Activated T-cell treated with anti-CD3 and anti-CD28 coated beads, Interleukin-2, amount 50 U/mL, for 1 hour (primary cell): ENCODE measurements at places on chromosomes 2 and 18.

DNA sequence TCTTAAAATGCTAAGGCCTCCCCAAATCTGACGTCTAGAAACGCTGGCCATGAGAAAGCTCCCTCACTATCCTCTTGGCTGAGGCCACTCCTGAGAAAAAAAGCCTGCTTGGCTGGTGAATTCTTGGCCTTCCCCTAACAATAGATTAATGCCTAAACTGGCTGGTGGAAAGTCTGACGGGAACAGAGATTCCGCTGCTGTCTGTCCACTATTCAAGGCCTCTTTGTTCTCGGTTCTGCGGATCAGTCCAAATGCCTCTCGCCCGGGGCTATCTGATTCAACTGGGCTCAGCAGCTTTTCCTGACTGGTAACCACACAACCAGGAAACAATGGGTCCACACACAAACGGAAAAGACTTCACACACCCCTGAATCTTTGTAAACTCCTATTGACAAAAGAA, 27.2 kb downstream of the PXDN start:
- DNase-seq, result no peak

DNA sequence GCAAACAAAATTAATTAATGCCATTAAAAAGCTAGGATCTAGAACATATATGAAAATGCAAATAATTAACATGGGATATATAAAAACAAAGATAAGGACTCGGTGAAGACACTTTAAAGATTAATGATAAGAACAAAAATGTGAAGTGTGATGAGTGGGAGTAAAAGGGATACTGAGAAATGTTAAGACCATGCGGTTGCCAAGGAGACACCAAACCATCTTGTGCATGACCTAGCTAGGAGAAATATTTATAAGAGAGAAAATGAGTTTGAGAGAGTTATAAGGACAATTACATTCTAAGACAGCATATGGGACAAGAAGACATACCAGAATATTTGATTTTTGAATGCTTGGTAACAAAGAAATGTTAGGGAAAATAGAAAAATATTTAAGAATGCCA, 25.4 kb upstream of the MAP2 start:
- no peak for DNase-seq

DNA sequence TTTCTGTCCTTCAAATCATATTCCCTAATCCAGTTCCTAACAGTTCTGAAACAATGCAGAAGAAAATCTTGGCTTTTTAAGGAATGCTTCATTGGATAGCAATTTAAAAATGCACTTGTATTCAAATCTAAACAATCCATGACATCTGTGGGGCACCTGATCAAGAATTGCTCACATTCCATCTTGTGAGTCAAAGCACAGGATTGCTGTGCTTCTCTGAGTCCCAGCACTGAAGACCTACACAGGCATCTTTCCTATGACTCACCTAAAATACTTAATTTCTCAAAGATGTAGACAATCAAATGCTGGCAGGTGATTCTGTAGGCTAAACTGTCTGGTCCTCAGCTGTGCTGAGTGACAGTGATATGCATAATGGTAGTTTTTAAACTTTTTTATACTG, 10.1 kb upstream of the ATP8B1 start:
- DNase-seq, result no peak

- DNase-seq, result no peak
Measured at GRCh38 chr2:188326669-188327301, 35.1 kb downstream of the GULP1 start.

GRCh38 chr2:178707476-178707875, 99.7 kb downstream of the TTN start:
- DNase-seq, result no peak

DNA sequence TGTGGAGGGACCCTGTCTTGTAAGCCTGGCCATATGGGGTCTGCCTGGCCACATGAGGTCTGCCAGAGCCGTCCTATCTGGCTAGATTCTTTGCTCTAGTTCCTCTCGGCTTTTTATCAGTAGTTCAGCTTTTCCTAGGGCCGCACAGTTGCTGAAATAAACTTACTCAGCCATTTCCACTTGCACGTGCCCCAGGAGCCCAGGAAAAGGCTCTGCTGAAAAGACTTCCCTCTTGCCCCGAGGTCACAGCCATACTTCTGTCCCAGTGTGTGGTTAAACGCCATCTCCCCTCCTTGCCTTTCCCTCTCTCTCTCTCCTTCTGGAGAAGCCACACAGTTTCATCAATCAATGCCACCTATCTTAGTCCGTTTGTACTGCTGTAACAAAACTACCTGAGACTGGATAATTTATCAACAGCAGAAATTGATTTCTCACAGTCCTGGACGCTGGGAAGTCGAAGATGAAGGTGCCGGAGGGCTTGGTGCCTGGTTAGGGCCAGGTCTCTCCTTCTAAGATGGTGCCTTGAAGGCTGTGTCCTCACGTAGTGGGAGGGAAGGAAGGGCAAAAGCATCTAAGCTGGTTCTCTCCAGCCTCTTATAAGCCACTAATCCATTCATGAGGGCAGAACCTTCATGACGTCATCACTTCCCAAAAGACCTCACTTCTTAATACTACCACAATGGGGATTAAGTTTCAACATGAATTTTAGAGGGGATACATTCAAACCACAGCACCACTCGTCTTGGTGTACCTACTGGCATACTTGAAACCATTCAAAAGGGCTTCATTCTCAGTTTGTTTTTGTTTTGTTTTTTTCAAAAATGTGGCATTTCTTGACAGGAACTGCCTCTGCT, 11.2 kb upstream of the GALM start:
- no peak for DNase-seq

GRCh38 chr2:240170354-240170735, 29.9 kb upstream of the OTOS start:
- DNase-seq, result no peak

DNA sequence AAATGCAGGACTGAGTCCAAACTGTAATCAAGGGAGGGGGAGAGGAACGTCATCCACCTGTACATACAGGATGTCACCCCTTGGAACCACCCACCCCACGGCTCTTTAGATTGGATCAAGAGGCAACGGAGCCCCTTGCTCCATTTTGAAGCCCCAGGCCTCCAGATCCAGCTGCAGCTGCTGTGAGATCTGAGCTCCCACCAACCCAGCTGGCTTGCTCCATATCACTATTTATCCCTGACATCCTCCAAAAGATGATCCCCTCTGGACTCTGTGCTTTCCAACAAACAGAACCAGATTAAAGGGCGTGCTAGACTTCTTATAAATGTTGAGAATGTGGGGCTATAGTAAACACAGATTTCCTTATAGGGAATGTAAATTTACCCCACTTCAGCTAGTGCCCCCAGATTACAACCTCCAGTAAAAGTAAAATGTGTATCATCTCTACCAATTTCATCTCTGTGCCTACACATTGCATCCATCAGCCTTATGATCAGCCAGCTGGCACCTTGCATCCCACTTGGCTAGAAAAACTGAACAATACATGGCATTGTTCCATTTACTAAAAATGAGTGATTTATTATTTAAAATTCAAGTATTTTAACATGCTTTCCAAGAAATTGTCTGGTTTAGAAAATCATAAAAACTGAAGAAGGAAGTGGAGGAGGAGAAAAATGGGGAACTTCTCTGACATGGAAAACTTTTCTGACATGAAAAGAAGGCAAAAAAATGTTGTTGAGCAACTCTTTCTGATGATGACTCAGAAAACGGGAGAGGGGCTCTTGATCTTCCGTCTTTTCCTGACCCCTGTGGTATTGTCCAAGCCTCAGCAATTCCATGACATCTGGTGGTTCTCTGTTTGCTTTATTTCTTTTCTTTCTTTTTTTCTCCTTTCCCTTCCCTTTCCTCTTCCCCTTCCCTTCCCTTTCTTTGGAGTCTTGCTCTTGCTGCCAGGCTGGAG, 262.6 kb upstream of the THUMPD2 start:
- no peak for DNase-seq

DNA sequence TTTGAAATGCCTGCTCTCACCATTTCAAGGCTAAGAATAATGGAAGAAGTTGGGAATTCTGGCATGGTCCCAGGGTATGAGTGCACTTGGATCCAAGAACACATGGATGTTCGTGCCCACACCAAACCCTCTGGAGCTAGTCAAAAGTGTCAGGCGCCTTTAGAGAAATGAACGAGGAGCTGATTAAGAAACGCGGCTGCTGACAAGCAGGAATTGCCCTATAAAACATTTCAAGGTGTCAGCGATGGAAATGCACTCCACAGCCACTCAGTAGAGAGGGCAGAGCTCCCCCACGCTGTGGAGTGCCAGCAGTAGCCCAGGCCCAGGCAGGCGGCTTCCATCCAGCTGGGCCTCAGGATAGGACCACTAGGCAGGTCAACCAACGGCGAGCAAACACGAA, 213.7 kb downstream of the TTC32 start:
- DNase-seq, result no peak

GRCh38 chr2:148756292-148756975, 111.9 kb downstream of the EPC2 start:
- DNase-seq, result no peak

DNA sequence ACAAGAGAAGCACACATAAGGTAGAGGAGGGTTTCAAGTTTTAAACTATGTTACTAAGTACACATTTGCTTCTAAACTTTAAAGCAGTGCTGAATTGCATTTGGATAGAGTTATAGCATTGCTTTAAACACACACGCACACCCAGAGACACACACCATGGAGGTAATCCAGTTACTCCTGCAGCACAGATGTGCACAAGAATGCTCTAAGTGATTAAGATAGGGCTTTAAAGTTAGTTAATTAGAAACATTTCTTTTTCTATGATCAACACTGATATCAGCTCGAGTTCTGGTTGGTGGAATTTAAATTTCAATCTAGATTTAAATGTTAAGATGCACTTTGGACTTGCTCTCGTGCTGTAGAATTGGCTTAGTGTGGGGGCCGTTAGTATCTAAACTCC, 492.3 kb downstream of the ZEB2 start:
- DNase-seq, result no peak

- no peak for DNase-seq
Measured at GRCh38 chr2:128503399-128504245, 185.0 kb upstream of the HS6ST1 start.

DNA sequence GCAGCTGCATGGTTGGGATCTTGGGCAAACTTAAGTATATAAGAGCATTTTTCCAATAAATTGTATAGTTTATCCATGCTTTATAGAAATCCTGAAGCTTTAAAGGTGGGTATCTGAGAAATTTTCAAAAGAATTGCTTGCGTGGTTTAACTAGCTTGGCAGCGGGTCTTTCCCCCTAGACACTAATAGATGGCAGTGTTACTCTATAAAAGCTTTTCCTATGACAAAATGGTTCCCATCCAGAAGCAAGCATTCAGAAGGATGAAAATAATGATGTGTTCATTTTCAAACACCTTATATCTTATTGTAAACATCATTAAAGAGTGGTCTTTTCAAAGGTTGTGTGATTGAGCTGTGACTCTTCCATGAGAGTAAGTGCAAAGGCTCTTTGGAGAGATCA, 45.9 kb downstream of the KDM3A start:
- no peak for DNase-seq

- no peak for DNase-seq
Measured at GRCh38 chr2:98088261-98088660, 1.3 kb downstream of the VWA3B start.

DNA sequence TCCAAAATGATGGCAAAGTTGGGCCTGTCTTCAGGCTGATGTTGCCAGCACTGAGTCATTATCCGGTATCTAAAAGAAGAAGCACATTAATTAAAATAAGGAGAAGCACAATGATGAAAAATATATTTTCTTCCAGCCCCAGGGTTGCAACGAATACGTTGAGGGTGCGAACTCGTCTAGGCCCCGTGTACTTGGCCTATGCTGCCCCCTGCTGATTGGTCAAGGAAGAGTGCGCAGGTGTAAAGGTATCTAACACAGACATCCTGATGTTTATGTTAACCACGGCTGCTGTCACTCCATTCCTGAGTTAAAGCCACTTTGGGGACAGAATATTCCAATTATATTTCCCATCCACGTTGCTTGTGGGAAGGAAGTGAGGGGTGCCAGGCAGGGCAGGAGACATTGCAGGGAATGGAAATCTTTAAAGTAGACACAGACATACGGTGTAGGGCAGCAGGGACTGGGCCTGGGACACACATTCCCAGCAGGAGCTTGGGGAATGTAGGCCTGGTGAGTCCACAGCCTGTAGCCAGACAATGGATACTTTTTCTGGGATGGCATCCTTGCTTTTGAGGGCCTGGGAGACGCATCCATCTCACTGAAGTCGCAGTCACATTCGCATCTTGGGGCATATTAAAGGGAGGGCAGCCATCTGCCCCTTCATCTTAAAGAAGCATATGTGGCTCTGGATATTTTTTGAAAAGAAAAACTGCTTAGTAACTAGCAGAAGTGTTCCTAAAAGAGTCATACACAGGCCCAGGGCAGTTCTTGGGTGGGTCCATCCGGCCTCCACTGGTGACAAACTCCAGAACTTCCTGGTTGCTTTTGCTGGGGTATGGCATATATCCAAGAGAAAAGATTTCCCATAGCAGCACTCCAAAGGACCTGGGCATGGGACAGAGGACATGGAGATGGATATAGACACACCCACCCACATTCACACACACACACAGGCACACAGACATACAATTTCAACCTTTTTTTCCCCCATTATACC, 81.9 kb downstream of the CLIP4 start:
- peak; percentile 74 for DNase-seq

- DNase-seq, result no peak
Measured at GRCh38 chr2:69600425-69600824, 43.1 kb downstream of the AAK1 start.

GRCh38 chr2:226300196-226300886, 499.3 kb downstream of the IRS1 start:
- no peak for DNase-seq

- DNase-seq, result no peak
Measured at GRCh38 chr2:165844216-165844615, 50.2 kb upstream of the GALNT3 start.

GRCh38 chr2:216888887-216889622, 29.2 kb upstream of the TNP1 start:
- no peak for DNase-seq

GRCh38 chr2:1936427-1936980, 192.2 kb upstream of the PXDN start:
- DNase-seq, result no peak

DNA sequence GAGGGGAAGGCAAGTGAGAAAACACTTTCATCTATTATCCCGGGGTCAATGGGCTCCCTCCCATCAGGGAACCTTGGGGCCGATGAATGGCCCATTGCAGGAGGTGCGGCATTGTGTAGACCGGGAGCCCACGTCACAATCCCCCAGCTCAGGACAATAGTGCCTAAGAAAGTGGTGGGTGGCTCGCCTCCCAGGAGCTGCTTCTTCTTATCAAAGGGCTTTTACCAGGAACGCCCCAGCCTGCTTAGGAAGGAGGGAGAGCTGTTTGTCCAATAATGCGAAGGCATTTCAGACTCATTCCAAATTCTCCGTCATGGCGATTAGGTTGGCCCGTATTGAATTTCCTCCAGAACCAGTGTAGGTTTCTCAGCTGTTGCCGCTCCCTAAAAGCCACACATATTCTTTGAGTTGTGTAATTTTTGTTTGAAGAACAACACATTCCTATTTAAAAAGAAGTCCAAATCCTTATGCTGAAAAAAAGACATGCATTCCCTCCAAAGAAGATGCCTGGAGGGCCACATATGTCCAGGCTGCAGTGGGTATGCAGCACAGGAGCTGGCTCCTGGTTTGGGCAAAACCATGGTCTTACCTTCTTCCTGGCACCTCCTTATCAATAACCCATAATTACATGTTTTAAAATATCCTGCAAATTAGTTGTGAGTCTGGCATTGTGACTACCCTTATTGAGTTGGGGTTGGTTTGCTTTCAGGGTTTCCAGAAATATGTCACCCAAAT, 264.7 kb downstream of the MYCN start:
- DNase-seq, result no peak

GRCh38 chr2:187500585-187501359, 52.7 kb upstream of the CALCRL start:
- DNase-seq, result no peak
